ENCODE measurements at places on chromosomes 3 and 15. TPM values are rescaled to one million over a fixed set of nuclear protein-coding genes. Genes with fewer than 3 reads are reported as not detected.

The TRH gene
- total RNA-seq: not detected

The ECT2 gene
- total RNA-seq: 2.9 TPM

DNA sequence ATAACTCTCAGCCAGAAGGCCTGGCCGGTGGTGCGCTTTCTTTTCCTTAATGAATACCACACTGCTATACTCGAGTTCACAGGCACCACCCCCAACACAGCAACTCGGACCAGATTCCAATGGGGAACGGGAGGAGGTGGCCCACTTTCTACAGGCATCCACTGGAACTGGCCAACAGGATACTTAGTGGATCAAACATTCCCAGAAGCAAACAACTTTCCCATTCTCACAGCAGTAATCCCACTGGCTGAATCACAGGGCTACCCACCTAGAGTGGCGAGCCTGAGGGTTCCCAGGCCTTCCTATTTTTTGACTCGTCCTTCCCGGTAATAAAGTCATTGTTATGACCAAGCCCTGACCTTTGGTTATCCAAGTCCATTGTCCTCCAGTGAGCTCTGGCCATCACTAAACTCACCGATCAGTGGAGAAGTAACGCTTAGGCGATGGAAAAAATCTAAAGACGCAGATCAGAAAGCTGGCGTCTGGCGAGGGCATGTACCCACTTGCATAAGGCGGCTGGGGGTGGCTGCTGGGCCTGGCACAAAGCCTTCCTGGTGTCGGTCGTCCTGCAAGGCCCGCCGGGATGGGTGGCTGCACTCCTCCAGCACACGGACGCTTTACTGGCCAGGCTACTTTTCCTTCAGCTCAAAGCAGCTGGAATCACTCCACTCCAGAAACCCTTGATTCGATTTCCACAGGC lies 1.2 kb downstream of the EOGT start:
- peaks cover 4% of the 10 kb centered on the region for H3K4me1 ChIP-seq
- H3K36me3 ChIP-seq: no peaks in the 10 kb centered on the region
- no peaks in the 10 kb centered on the region for H3K27me3 ChIP-seq
- peak overlapping the region; percentile 88 for H3K27ac ChIP-seq
- no peak for DNase-seq
- H3K4me3 ChIP-seq: peak overlapping the region; percentile 74

- H3K4me1 ChIP-seq: no peaks in the 10 kb centered on the region
- H3K36me3 ChIP-seq: no peaks in the 10 kb centered on the region
- no peak for DNase-seq
- H3K27ac ChIP-seq: no peak overlapping the region
These were observed 29.5 kb upstream of the VEPH1 start for GRCh38 chr3:157532529-157533297.

The SEMA7A gene
- total RNA-seq: 18.1 TPM

DNA sequence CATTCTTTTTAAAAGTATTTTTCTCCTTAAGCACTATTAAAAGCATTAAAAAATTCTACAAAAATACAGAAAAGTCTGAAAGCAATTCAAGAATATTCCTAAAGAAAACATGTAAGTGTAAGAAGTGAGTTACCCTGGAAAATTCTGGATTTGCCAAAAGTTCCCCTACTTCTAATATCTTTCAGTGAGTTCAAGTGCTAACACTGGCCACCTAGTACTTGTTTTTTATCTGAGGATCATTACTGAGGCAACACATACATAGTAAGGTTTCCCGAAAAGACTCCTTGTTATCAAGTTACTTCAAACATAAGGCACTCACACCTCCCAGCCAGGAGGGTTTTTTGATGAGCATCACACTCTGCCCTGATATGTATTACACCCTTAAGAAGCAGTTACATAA lies 158.4 kb downstream of the TIGIT start:
- no peaks in the 10 kb centered on the region for H3K36me3 ChIP-seq
- H3K4me1 ChIP-seq: peaks cover 10% of the 10 kb centered on the region
- no peaks in the 10 kb centered on the region for H3K27me3 ChIP-seq
- H3K27ac ChIP-seq: peak overlapping the region; percentile 72
- no peak for DNase-seq
- H3K4me3 ChIP-seq: no peak overlapping the region

The ZNF770 gene
- 23.9 TPM for total RNA-seq

The ZPLD1 gene
- 0.08 TPM for total RNA-seq

GRCh38 chr3:15924914-15925313 lies 127.1 kb upstream of the ANKRD28 start:
- no peaks in the 10 kb centered on the region for H3K27me3 ChIP-seq
- H3K36me3 ChIP-seq: no peaks in the 10 kb centered on the region
- H3K4me3 ChIP-seq: no peak overlapping the region
- no peak for DNase-seq
- no peak overlapping the region for H3K27ac ChIP-seq

The SPTBN5 gene
- 1.7 TPM for total RNA-seq

The TNFSF10 gene
- 67.1 TPM for total RNA-seq

DNA sequence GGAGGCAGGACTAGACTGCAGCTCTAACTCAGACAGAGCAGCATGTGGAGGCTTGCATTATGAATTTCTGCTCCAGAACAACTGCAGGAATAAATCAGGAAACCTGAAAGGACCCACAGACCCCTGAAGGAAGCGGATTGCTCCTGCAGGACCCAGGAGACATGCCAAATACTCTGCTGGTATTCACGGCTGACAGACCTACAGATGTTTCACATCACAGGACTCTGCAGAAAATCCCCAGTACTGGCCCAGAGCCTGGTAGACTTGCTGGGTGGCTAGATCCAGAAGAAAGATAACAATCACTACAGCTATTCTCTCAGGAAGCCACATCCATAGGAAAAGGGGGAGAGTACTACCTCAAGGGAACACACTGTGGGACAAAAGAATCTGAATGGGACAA lies 942.1 kb downstream of the AGBL1 start:
- DNase-seq: no peak
- H3K27ac ChIP-seq: no peak overlapping the region
- no peak overlapping the region for H3K4me3 ChIP-seq
- H3K27me3 ChIP-seq: peaks cover 3% of the 10 kb centered on the region

- no peak for DNase-seq
- H3K27me3 ChIP-seq: no peaks in the 10 kb centered on the region
- no peaks in the 10 kb centered on the region for H3K4me1 ChIP-seq
- no peak overlapping the region for H3K4me3 ChIP-seq
These were observed 29.7 kb upstream of the SPATA12 start for GRCh38 chr3:57030721-57031120.

- H3K4me1 ChIP-seq: no peaks in the 10 kb centered on the region
- H3K27me3 ChIP-seq: no peaks in the 10 kb centered on the region
These were observed 51.9 kb downstream of the ARHGAP31 start for GRCh38 chr3:119346076-119346496.

GRCh38 chr3:72665701-72666446 lies 182.4 kb downstream of the SHQ1 start:
- H3K36me3 ChIP-seq: no peaks in the 10 kb centered on the region
- DNase-seq: peak; percentile 51
- no peak overlapping the region for H3K4me3 ChIP-seq
- H3K27me3 ChIP-seq: no peaks in the 10 kb centered on the region
- H3K4me1 ChIP-seq: peaks cover 5% of the 10 kb centered on the region

GRCh38 chr3:2948882-2949281 lies 161.3 kb downstream of the IL5RA start:
- H3K4me1 ChIP-seq: no peaks in the 10 kb centered on the region
- no peaks in the 10 kb centered on the region for H3K27me3 ChIP-seq
- H3K4me3 ChIP-seq: no peak overlapping the region
- H3K36me3 ChIP-seq: no peaks in the 10 kb centered on the region

- no peak overlapping the region for H3K27ac ChIP-seq
- no peak overlapping the region for H3K4me3 ChIP-seq
- H3K4me1 ChIP-seq: no peaks in the 10 kb centered on the region
- DNase-seq: no peak
These were observed 53.9 kb downstream of the PXYLP1 start for GRCh38 chr3:141285570-141285969.

GRCh38 chr15:88187195-88187594 lies 69.3 kb downstream of the NTRK3 start:
- H3K36me3 ChIP-seq: no peaks in the 10 kb centered on the region
- DNase-seq: no peak
- H3K4me1 ChIP-seq: no peaks in the 10 kb centered on the region

- no peaks in the 10 kb centered on the region for H3K4me1 ChIP-seq
- DNase-seq: no peak
- H3K27ac ChIP-seq: no peak overlapping the region
- no peaks in the 10 kb centered on the region for H3K27me3 ChIP-seq
These were observed 333.0 kb upstream of the RARB start for GRCh38 chr3:25094932-25095685.

The PROS1 gene
- 123 TPM for total RNA-seq

GRCh38 chr15:91308855-91309254 lies 208.8 kb downstream of the SV2B start:
- H3K4me3 ChIP-seq: no peak overlapping the region
- H3K36me3 ChIP-seq: no peaks in the 10 kb centered on the region
- H3K27me3 ChIP-seq: no peaks in the 10 kb centered on the region

DNA sequence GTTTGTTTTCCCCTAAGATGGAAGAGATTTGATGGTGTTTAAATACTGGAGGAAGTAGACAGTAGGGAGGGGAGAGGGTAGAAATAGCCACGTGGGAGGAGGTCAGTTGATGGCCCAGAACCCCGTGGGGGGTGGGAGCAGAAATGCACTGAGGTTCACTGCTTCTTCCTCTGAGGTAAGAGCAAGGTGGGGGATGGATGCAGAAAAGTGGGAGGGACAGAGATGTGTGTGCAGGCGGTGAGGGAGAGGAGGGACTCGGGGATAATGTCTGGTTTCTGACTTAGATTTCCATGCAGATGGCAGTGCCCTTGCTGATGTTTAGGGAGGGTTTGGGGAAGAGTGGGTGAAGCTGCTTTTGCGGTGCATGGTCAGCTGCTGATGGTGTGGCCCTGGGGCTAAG lies 102.9 kb downstream of the ARNT2 start:
- no peaks in the 10 kb centered on the region for H3K27me3 ChIP-seq
- H3K27ac ChIP-seq: no peak overlapping the region
- H3K4me3 ChIP-seq: no peak overlapping the region
- no peaks in the 10 kb centered on the region for H3K36me3 ChIP-seq
- H3K4me1 ChIP-seq: no peaks in the 10 kb centered on the region

DNA sequence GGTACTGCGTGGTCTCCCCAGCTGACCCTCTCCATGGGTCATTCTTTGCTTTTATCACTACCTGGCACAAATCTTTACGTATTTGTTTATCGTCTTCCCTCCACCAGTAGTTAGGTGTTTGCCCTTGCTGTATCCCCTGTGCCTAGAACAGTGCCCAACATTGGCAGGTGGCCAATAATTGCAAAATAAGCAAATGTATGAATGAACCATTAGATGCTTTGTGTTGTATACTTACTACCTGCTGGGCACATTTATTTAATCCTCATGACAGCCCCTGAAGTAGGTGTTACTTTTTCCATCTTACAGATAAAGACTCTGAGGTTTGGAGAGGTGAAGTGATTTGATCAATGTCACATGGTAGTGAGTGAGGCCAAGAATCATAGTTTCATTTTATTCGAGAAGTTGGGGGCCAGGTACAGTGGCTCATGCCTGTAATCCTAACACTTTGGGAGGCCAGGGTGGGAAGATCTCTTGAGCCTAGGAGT lies 2.0 kb upstream of the TWF2 start:
- H3K27me3 ChIP-seq: no peaks in the 10 kb centered on the region
- H3K27ac ChIP-seq: no peak overlapping the region
- no peak overlapping the region for H3K4me3 ChIP-seq

- H3K27ac ChIP-seq: no peak overlapping the region
- no peaks in the 10 kb centered on the region for H3K36me3 ChIP-seq
- no peak for DNase-seq
- H3K27me3 ChIP-seq: no peaks in the 10 kb centered on the region
- H3K4me3 ChIP-seq: no peak overlapping the region
These were observed 4.5 kb downstream of the SLC49A4 start for GRCh38 chr3:122799322-122799721.

DNA sequence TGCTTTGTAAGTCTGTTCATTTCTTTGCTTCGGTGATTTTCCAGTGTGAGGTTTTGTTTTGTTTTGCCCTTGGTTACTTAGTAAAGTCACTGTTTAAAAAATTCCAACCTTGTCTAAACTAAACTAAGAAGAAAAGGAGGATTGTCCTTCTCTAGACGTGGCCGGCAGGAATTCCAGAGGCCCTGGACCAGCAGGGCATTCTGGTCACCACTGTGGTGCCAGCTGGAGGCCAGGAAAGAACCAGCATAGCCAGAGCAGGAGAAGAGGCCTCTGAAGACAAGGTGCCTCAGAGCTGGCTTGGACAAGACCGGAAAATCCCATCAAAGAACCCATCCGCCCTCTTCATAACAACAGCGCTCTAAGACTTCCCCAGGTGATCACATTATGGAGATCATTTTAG lies 8.2 kb downstream of the PLOD2 start:
- DNase-seq: no peak
- H3K27ac ChIP-seq: no peak overlapping the region
- peaks cover 9% of the 10 kb centered on the region for H3K4me1 ChIP-seq

The HYAL3 gene
- total RNA-seq: 6.6 TPM

- DNase-seq: no peak
- H3K4me3 ChIP-seq: no peak overlapping the region
- H3K36me3 ChIP-seq: no peaks in the 10 kb centered on the region
- no peak overlapping the region for H3K27ac ChIP-seq
- no peaks in the 10 kb centered on the region for H3K4me1 ChIP-seq
- no peaks in the 10 kb centered on the region for H3K27me3 ChIP-seq
These were observed 308.2 kb upstream of the ADAMTS9 start for GRCh38 chr3:64995857-64996551.

GRCh38 chr15:68592544-68592943 lies 13.8 kb downstream of the CORO2B start:
- no peaks in the 10 kb centered on the region for H3K27me3 ChIP-seq
- peaks cover 2% of the 10 kb centered on the region for H3K4me1 ChIP-seq
- no peaks in the 10 kb centered on the region for H3K36me3 ChIP-seq
- H3K4me3 ChIP-seq: no peak overlapping the region
- H3K27ac ChIP-seq: no peak overlapping the region

- H3K4me1 ChIP-seq: peaks cover 10% of the 10 kb centered on the region
- no peak for DNase-seq
- H3K4me3 ChIP-seq: no peak overlapping the region
- H3K36me3 ChIP-seq: no peaks in the 10 kb centered on the region
- no peak overlapping the region for H3K27ac ChIP-seq
These were observed 4.2 kb upstream of the DAPK2 start for GRCh38 chr15:64050281-64051092.

DNA sequence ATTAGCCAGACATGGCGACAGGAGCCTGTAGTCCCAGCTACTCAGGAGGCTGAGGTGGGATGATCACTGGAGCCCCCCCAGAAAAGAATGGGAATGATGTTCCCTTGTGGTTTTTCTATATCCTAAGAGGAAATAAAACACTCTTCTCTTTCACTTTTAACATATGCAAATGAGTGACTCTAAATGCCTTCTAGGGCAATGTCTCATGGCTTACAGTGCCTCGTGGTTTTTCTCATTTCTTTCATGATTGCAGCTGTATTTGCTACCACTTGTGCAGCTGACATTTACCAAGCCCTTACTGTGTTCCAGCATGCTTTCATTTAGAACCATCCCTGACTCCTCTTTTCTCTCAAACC lies 26.4 kb downstream of the STOML1 start:
- no peaks in the 10 kb centered on the region for H3K27me3 ChIP-seq
- H3K4me3 ChIP-seq: no peak overlapping the region
- H3K4me1 ChIP-seq: peaks cover 6% of the 10 kb centered on the region

DNA sequence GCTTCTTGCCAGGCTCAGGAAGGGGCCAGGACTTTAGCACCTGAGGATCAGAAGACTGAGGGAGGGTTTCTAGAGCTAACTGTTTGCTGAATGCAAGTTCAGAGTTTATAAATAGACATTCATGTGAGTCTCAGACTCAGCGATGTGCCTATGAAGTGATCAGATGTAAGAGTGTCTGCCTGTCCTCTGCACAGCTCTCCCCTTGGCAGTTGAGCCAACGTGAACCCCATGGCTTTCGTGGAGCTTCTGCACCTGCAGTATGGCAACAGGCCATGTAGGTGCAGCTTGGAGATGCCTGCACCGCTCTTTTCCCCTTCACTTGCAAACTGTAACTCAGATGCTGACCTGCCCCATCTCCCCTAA lies 141.9 kb downstream of the CHDH start:
- no peak overlapping the region for H3K27ac ChIP-seq
- no peaks in the 10 kb centered on the region for H3K27me3 ChIP-seq
- DNase-seq: peak; percentile 8
- peaks cover 18% of the 10 kb centered on the region for H3K4me1 ChIP-seq

Data from liver (tissue), 10 donors.